ENCODE measurements at places on chromosomes 5 and 9.

GRCh38 chr5:131109540-131110255, 55.4 kb downstream of the HINT1 start:
- no peak for DNase-seq
- no peak overlapping the region for H3K4me3 ChIP-seq
- no peak overlapping the region for H3K27ac ChIP-seq
- H3K4me1 ChIP-seq: no peaks in the 10 kb centered on the region
- no peaks in the 10 kb centered on the region for H3K27me3 ChIP-seq
- H3K36me3 ChIP-seq: no peaks in the 10 kb centered on the region

GRCh38 chr9:98219364-98219716, 26.9 kb upstream of the CORO2A start:
- H3K36me3 ChIP-seq: peaks cover 6% of the 10 kb centered on the region
- H3K27ac ChIP-seq: peak overlapping the region; percentile 2
- no peak for DNase-seq

DNA sequence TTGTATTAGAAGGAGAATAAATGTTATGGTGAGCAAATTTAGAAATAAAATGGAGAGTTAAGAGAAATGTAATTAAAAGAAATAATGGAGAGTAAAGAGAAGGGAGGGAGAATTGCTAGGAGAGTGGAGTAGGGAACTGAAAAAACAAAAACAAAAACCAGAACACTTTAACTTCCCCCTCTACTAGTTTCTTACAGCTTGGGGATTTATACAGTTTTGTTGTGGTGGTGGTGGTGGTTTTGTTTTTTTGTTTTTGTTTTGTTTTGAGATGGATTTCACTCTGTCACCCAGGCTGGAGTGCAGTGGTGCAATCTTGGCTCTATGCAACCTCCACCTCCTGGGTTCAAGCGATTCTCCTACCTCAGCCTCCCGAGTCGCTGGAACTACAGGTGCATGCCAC, 322.4 kb downstream of the TMEM167A start:
- no peak for DNase-seq
- H3K4me3 ChIP-seq: no peak overlapping the region
- H3K27me3 ChIP-seq: no peaks in the 10 kb centered on the region
- no peaks in the 10 kb centered on the region for H3K36me3 ChIP-seq

DNA sequence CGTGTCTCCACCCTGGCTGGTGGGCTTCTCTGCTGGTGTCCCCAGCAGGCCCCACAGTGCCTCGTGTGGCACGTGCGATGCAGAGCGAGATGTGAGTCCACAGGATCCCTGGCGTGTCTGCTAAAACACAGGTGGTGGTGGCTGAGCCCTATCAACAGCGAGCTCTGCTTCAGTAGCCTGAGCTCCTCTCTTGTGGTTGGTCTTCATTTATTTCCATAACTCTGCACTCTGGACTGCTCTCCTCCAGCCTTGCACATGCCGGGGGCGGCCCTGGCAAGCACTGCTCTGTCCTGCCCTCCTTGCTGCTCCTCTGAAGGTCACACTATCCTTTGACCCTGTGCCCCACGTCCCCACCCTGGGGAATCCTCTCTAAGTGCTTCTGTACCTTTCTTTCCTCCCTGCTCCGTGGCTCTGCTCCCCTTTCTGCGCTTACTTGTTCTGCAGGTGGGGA, 59.2 kb downstream of the NSUN2 start:
- H3K27ac ChIP-seq: no peak overlapping the region
- H3K4me3 ChIP-seq: no peak overlapping the region
- H3K36me3 ChIP-seq: no peaks in the 10 kb centered on the region
- no peaks in the 10 kb centered on the region for H3K4me1 ChIP-seq

- H3K4me1 ChIP-seq: no peaks in the 10 kb centered on the region
- no peak overlapping the region for H3K27ac ChIP-seq
- H3K36me3 ChIP-seq: no peaks in the 10 kb centered on the region
- no peaks in the 10 kb centered on the region for H3K27me3 ChIP-seq
- no peak for DNase-seq
These were observed 694.5 kb downstream of the TLE1 start for GRCh38 chr9:80994892-80995291.

All from breast epithelium (tissue), 4 donors.